ENCODE measurements at places on chromosomes 3 and 15.

- no peak for DNase-seq
These were observed 2.6 kb downstream of the ILDR1 start for GRCh38 chr3:122019493-122019892.

- DNase-seq, result no peak
These were observed 132.4 kb upstream of the OSTN start for GRCh38 chr3:191066669-191067068.

DNA sequence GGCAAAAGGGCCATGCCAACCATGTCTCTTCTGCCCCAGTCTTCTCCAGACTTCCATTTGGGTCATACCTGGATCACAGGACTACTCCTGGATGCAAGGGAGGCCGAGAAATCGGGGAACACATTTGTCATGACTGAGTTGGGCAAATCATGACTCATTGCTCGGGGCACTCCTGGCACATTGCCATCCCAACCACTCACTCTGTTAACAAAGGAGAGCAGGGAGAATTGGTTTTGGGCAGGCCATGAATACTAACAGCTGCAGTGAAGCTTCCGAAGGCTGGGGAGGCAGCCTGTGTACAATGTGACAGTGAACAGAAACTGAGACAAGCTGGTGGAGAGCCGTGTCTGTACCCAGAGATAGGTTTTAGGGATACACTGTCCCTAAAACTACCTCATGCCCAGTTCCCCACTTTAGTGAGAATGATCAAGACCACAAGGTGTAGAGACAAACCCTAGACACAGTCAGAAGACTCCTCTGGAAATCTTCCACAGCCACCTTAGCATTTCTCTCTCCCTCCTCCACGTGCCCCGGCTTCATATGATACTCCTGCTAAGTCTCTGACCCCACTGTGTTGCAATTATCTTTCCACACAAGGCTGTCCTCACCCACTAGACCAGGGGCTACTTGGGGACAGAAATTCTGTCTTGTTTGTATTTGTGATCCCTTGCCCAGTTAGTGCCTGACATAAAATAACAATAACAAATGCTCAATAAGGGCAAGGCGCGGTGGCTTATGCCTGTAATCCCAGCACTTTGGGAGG lies 10.5 kb upstream of the BUB1B start:
- DNase-seq, result peak; percentile 50

DNA sequence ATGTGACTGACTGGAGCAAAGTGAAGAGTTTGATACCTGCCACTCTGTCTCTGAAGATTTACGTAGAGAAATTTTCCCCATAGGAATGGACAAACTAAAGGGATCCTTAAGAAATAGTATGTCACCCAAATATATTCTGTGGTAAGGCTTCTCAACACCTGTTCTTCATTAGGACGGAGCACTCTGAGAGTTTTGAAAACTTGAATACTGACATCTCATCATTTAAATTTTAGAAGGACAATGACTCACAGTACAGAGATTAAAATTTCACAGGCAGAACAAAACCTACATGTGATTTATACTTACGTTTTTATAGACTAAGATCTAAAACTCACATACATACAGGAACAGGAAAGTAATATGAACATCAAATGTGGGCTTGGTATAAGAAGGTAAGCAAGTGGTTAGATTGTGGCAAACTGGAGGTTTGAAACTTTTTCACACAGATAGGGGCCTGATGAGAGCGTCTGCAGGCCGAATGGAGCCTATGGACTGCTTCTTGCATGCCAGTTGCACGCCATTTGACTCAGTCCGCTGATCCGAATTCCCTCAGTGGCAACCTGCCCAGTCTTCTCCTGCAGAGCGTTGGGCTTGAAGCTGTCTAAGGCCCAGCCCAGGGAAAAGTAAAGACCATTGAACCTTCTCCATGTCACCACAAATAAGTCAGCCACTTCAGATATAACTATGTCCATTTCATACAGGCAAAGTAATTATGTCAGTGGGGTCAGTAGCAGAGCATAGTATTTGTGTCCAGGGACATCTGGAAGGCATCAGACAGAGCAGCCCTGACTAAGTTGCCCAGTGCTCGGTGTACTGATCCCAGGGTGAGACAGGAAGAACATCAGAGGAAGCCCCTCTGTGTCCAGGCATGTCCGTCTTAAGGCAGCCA lies 45.7 kb downstream of the ZBTB38 start:
- no peak for DNase-seq

DNA sequence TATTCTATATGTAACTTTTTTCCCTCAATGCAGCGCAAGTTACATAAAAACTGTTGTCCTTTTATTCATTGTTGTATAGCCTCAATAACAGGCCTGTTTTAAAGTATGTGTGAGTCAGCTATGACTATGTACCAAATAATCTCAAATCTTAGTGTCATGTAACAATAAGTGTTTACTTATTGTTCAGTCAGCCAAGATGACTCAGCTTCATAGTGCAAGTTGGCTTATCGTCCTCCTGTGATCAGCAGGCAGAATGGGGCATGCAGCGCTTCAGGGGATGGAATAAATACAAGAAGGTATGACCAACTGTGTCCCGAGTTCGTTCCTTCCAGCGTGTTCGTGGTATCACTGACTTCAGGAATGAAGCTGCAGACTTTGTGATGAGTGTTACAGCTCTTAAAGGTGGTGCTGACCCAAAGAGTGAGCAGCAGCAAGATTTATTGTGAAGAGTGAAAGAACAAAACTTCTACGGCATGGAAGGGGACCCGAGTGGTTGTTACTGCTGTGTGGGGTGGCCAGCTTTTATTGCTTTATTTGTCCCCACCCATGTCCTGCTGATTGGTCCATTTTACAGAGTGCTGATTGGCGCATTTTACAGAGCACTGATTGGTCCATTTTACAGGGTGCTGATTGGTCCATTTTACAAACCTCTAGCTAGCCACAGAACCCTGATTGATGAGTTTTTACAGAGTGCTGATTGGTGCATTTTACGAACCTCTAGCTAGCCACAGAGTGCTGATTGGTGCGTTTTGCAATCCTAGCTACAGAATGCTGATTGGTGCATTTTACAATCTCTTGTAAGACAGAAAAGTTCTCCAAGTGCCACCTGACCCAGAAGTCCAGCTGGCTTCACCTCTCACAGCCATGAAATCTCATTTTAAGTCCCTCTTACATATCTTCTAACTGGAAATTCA lies 1016.0 kb downstream of the MCTP2 start:
- no peak for DNase-seq

GRCh38 chr3:20648294-20648693 lies 462.3 kb upstream of the SGO1 start:
- no peak for DNase-seq

DNA sequence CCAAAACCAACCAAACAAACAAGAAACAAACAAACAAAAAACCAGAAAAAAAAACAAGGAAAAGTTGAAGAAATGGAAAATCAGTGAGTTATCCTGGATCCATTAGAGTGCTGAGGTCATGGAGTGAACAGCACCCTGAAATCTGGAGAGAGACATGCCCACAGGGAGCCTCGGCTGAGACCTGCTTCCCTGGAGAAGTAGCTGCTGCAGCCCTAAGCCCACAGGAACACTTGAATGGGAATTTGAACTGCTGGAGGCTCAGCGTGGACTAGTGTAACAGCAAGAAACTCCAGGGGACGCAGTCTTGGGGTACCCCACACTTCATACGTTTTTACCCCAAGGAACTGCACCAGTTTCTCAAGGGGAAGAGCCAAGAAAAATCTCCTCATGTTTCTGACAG lies 144.1 kb upstream of the UBE3A start:
- DNase-seq, result no peak

GRCh38 chr3:126394179-126394976 lies at the start of gene CFAP100:
Gene CFAP100 (plus strand): TSS chr3:126394909. CDS start chr3:126396001, 1,092 bp downstream.
- no peak for DNase-seq

DNA sequence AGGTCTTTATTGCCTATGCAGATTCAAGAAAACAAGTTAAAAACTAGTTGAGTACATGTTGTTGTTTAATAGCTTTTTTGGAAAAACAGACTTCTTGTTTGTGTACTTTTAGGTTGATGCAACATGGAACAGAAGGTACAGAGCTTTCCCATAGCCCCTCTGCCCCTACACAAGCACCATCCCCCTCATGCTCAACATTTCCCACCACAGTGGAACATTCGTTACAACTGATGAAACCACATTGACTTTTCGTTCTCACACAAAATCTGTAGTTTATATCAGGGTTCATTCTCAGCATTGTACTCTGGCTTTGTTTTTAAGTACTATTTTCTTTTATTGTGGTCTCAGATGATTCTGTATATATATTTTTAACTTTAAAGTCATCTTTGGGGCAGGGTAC lies 1054.6 kb downstream of the NTRK3 start:
- DNase-seq, result no peak
